C1 segment of cervical spinal cord (tissue), 14 donors: ENCODE measurements at places on chromosomes 1 and 21.

GRCh38 chr21:42220138-42220701, 1.3 kb downstream of the ABCG1 start:
- DNase-seq: peak; percentile 50

GRCh38 chr1:1067860-1068516, 6.1 kb downstream of the RNF223 start:
- DNase-seq: no peak

- no peak for DNase-seq
These were observed 6.7 kb upstream of the FNDC5 start for GRCh38 chr1:32877211-32878110.

GRCh38 chr21:36738489-36739126, 39.7 kb downstream of the SIM2 start:
- no peak for DNase-seq

- no peak for DNase-seq
These were observed 49.6 kb downstream of the RNF220 start for GRCh38 chr1:44454704-44455103.

- no peak for DNase-seq
These were observed 20.3 kb downstream of the RSPH1 start for GRCh38 chr21:42475526-42476387.

DNA sequence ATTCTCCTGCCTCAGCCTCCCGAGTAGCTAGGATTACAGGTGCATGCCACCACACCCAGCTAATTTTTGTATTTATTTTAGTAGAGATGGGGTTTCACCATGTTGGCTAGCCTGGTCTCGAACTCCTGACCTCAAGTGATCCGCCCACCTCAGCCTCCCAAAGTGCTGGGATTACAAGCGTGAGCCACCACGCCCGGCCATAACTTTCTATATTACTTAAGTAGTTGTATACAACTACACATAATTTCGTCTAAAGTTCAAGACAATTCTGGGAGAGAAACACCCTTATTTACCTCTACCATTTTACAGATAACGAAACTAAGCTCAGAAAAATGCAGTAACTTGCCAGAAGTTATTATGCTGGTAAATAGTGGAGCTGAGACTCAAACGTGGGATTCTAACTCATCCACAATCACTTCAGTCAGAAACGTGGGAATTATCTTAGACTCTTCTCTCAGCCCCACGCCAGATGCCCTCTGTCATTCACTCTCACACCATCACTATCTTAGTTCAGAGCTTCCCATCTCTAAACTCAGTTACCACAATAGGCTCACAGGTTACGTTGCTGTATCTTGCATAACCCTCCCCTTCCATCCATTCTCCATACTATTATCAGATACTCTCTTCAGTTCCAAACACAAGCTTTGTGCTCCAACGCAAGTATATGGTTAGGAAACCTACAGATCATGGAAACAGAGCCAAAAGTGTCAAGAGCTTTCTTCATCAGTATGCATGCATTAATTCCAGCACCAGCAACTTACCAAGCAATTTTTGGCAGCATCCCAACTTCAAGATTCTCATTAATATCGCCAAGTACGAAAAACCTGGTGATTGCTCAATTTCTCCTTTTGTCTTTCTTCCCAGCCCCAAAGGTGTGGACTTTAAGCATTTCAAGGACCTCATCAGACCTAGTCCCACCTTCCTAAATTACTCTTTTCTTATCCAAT, 69.3 kb downstream of the RERE start:
- DNase-seq: no peak

DNA sequence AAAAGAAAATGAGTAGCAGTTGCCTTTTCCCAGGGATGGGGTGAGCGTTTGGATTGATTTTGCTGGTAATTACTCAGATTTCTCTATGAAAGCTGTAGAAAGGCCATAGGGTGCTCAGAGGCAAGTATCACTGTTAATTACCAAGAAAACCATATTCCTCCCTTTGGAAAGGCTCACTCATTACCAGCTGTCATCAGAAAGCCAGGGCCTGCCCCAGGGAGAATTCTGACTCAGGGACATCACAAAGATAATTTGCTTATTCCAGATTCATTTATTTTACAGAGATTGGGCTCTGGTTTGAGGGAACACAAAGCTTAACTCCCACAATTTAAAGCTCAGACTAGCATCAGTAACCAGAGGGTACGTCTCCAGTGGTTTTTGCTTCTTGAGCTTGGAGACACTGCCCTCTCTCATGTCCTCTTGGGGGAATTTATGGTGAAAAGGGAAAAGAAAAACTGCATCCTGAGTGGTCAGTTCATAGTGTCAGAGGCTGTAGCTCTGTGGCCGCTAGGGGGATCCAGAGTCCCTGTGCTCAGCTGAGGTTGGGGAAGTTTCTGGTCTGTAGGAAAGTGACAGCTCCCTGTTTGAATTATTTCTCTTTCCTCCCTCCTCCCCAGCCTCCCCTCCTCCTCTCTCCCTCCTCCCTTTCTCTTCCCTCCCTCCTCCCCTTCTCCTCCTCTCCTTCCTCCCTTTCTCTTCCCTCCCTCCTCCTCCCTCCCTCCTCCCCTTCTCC, 204.3 kb downstream of the KCNJ6 start:
- DNase-seq: no peak

DNA sequence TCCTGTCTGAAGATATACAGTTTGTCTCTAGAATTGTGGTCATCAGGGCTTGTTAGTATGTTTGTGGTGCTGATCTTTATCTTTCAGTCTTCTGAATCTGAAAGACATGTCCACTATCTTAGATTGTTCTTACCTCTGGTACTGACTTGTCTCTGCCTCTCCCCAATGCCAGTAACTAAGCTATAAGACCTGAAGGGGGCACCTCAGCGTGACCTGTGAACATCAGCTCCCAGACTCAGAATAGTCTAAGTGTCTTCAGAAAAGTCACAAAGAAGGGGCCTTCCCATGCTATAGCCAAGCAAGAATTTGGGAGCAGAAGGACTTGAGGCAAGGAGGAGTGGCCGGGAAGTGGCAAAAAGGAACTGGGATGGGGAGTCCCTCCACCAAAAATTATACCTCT, 178.1 kb downstream of the NTNG1 start:
- DNase-seq: no peak

DNA sequence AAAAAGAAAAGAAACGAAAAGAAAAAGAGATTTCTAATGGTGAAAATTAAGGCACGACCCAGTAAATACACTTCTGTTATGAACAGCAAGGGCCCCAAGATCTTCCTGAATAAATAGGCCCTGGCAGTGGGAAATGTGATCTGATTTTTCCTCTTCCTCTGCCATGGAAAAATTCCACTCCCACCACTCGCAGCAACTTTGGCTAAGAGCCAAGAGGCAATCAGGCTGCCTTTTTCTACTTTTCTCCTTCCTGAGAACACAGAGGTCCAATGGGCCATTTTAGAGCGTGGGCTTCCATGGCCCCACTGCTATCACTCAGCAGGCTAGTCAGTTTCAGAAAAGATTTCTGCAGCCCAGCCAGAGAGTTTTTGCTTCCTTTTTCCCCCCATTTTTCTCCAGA, 33.7 kb upstream of the AK4 start:
- peak; percentile 5 for DNase-seq

- no peak for DNase-seq
These were observed 474.5 kb downstream of the PTPRC start for GRCh38 chr1:199113265-199113869.

- DNase-seq: no peak
These were observed 215.1 kb downstream of the NCAM2 start for GRCh38 chr21:21213297-21213696.

DNA sequence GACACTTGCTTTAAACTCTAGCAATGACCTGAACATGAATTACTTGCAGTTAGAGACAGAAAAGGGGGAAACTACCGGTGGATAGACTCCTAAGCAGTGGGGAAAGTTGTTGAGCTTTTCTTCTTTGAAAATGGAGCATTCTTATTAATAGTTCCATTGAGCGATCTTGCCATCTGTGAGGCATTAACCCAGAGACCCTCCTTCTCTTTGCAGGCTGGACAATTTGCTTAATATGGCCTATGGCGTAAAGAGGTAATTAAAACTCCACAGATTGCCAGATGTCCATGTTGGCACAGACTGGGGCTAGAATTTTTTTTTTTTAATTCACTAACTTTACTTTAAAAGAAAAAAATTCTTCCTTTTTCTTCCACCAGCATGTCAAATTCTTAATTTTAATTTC, 88.5 kb downstream of the ELAVL4 start:
- no peak for DNase-seq

GRCh38 chr1:236348071-236348470, 46.0 kb upstream of the EDARADD start:
- DNase-seq: no peak

DNA sequence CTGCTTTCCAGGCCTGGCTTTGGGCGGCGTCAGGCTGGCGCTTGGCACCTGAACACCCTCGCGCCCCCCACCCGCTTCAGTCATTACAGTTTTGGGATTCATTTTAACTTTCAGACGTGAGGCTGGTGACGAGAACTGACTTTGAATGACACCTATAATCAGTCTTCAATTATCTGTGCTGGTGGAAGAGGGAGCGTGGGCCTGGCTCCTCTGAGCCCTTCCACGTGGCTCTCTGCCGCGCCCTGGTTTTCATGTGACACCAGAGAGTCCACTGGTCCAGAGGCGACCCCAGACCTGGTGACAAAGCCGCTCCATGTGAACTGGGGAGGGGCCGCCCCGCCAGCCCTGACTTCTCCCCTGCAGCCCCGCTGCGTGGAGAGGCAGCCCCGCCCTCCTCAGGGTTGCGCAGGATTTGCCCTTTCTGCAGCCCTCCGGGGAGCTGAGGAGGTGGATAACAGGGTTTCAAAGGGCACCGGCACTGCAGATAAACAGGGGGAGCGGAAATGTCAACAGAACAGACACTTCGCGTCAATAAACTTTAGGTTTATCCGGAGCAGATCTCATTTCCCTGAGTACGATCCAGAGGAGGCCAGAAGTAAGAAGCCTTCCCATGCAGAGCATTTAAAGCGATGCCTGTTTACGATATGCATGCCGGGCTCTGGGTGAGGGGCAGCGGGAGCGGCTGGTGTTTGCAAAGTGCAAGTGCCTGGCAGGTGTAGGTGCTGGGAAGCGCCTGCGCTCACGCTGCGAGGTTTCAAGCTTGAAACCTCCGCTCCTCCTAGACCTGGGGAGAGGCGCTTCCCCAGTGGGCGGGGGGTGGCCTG, 56.4 kb downstream of the AJAP1 start:
- DNase-seq: no peak

DNA sequence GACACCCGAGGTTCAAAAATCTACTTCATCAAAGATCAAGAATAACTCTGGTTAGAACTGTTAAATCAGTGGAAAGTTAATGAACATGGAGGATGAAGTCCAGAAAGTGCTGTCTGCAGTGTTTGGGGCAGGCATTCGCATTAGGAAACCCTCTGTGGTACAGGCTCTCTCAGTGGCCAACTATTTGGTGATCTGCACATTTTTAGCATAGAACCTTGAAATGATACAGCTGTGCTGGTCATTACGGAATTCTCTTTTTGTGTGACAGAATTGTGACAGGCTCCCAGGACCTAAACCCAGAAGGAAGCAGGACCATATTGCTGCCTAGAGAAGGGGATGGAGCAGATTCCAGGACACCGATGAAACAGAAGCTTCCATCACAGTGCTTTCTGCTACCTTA, 89.0 kb downstream of the SLC45A1 start:
- no peak for DNase-seq

DNA sequence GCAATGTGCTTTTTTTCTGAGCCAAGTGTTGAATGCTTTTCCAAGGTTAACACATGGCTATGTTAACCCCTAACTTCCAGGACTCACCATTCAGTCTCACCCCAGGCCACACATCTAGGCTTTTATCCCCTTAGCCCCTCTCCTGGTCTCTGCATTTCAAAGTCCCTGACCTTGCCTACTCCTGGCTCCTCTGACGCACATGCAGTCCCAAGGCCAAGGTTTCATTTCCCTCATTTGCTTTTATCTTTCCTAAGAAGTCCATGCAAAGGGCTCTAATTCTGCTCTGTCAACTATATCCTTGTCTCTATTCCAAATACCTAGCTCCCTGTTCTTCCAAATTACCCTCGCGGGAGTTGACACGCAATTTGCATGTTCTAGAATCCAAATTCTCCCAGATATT, 25.4 kb downstream of the SLC30A10 start:
- DNase-seq: no peak

DNA sequence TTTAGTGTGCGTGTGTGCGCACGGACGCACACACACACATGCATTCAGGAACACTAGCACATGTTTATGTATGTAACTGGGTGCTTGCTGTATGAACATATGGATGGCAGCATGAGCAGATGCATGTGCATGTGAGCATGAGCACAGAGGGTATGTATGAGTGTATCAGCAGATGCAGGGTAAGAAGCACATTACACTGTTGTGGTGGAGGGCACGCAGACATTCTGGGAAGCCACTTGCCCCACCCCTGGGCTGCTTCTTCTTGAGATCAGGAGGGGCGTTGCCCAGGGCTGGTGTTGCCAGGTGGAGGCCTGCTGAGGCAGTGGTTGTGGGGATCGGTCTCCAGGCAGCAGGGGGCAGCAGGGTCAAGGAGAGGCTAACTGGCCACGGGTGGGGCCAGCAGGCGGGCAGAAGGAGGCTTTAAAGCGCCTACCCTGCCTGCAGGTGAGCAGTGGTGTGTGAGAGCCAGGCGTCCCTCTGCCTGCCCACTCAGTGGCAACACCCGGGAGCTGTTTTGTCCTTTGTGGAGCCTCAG, 3.9 kb upstream of the P3R3URF start:
- DNase-seq: no peak

- no peak for DNase-seq
These were observed at the start of gene MYOG for GRCh38 chr1:203085528-203086406. TSS of gene MYOG (minus strand) at chr1:203086012. CDS start at chr1:203085961, 51 bp downstream.

- no peak for DNase-seq
These were observed 7.9 kb upstream of the AK5 start for GRCh38 chr1:77273891-77274290.

DNA sequence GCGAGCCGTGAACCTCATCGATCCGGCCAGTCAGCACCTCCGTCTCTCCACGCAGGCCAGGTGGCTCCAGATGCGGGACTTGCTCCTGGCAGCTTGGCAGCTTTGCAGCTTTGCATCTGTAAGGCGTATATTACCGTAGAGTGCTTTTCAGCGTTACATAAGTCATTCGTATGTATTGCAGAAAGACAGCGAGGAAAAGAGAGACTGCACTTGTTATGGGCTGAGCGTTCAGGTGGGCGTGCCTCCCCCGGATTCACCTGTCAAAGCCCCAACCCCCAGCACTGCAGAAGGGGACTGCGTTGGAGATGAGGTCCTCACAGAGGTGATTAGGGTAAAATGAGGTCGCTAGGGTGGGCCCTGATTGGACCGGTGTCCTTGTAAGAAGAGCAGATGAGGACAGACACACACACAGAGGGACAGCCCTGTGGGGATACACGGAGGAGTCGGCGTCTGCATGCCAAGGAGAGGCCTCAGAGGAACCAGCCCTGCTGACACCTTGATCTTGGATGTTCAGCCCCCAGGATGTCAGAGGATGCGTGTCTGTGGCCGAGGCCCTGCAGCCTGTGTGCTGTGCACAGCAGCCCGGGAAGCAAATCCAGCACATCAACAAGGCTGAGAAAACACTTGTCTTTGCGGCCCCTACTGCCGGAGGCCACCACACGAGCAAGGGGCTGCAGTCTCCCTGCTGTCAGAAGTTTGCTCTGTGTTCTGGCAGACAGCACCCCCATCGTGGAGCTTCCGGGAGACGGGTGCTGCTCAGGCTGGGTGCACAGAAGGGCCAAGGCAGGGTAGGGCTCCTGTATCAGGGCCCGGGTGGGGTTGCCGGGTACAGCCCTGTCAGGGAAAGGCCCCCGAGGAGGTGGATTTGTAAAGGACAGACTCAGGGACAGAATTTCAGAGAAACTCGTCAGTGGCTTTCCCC, 10.9 kb upstream of the AGPAT3 start:
- DNase-seq: no peak

GRCh38 chr21:32411350-32412161, 950 bp upstream of the EVA1C start:
- DNase-seq: peak; percentile 64
